MV-4-11 (cell line): ENCODE measurements at places on chromosomes 2 and 18.

- DNase-seq, result no peak
Measured at GRCh38 chr2:18987592-18988073, 370.8 kb downstream of the OSR1 start.

GRCh38 chr2:151918308-151918707 lies 90.1 kb upstream of the ARL5A start:
- peak; percentile 34 for DNase-seq

- no peak for DNase-seq
Measured at GRCh38 chr18:364256-364826, 96.5 kb upstream of the THOC1 start.

DNA sequence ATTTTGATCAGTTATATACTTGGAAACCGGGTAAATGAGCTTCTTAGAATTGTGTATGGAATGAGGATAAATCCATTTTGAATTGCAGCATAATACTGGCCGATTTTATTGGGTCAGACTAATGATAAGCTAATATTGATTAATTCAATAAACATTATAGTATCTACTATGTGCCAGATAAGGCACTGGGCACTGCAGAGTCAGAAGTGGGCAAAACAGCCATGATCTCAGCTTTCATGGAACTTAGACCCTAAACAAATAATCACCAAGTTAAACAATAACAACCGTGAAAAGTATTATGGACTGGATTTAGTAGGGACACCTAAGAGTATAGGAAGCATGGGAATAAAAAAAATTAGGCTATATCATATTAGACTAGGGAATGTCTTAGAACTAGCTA lies 297.0 kb upstream of the PKDCC start:
- DNase-seq, result no peak

GRCh38 chr2:101151859-101152271 lies 683 bp upstream of the TBC1D8 start:
- no peak for DNase-seq

DNA sequence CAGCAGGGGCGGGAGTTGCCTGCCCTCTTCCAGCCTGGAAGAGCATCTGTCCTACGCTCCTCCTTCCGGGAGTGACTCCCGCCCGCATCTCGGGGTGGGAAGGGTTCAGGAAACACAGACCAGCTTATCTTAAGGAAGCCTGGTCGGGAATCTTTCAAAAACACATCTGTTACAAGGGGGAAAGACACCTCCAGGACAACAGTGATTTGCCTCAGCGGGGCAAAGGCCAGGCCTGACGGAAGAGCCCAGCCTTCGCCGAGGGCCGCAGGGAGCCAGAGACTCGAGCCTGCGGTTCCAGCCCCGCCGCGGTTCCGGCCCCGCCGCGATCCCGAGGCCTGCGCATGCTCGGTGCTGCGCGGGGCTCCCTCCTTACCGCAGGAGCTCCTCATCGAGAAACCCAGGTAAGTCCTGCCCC lies 38.1 kb upstream of the TGIF1 start:
- no peak for DNase-seq

- DNase-seq, result no peak
Measured at GRCh38 chr2:22486343-22486742, 898.6 kb upstream of the KLHL29 start.

GRCh38 chr2:232888099-232888836 lies 18.2 kb downstream of the SNORC start:
- no peak for DNase-seq

- DNase-seq, result no peak
Measured at GRCh38 chr18:181711-182110, 23.4 kb downstream of the USP14 start.

DNA sequence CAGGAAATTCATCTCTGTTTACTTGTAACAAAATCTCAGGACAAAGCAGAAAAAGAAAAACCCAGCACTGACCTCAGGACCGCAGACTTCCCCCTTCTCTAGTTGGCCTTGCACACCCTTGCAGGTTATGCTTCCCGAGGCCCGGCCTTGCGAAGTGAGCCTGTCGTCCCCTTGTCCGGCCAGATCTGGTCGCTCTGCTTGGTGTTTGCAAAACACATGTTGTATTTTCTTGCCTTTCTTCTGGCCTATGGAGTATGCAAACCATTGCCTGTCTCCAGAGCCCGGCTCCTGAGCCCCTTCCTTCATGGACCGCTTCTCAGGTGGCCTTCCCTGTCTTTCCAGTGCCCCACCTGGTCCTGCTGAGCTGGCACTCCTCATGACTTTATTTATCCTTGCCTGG lies 4.8 kb downstream of the IMPA2 start:
- DNase-seq, result no peak

DNA sequence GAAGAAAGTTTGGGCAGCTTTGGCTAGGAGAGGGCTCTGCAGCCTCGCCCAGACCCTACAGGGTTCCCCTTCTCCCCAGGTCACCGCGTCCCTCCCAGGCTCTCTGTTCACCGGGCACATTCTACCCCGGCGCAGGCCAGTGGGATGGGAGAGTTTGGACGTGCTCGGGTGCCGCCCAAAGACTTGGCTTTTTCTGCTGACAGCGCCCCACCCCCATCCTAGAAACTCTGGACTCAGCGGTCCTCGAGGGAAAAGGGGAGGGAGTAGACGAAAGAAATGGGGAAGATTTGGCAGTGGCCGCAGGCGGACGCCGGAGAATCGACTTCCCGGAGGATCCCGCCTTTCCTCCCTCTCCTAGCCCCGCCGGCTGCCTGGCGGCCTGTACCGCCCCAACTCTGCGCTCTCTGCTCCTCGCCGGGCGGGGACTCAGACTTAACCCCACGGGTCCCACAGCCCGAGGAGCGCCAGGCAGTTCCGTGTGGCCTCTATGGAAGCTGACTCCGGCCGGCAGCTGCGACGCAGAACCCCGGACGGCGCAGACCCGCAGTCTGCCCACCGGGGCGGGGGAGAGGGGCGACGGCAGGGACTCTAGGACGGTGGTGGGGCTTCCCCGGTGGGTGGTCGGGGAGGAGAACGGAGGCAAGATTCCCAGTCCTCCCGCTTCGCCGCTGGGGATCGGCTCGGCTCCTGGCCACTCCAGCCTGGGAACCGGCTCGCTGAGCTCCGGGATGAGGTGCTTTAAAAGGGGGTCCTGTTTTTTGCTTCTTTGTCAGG lies 863 bp upstream of the SIX2 start:
- DNase-seq, result no peak

GRCh38 chr2:48633143-48633542 lies 15.5 kb downstream of the GTF2A1L start:
- no peak for DNase-seq

- no peak for DNase-seq
Measured at GRCh38 chr2:23536326-23536725, 151.3 kb downstream of the KLHL29 start.

DNA sequence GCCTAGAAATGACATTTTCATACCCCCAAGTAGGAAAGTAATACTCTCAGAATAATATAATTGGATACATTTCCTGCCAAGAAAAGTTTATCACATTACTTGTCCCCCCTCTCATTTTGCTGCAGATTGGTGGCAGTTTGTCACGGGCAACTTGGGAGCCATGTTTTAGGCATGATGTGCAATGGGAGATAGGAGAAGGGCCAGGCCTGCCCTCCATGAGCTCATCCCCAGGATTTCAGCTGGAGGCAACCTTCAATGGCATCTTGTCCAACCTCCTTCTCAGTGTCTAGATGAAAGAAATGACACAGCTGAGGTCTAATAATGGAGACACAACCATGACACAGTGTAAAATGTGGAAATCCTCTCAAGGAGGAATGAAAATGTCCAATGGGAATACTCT lies 11.4 kb upstream of the RAB31 start:
- no peak for DNase-seq

GRCh38 chr2:168196764-168197180 lies 50.6 kb downstream of the STK39 start:
- DNase-seq, result no peak

DNA sequence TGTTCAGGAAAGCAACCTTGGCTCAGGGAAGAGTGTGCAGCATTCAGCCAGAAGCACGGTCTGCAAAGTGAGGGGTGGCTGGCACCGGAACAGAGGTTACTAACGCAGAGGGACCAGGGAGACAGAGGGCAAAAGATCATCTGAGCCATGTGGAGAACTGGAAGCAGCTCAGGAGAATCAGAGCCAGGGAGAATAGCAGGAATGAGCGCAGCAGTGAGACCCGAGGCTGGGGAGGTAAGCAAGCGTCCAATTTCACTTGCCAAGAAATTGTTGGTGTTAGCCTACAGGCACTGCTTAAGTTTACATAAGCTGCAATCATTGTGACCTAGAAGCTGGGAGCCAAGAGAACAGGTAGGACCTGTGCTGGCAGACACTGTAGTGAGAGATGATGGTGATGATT lies 372.6 kb upstream of the POU3F3 start:
- DNase-seq, result no peak

- DNase-seq, result no peak
Measured at GRCh38 chr18:40904295-40904694, 1050.7 kb upstream of the PIK3C3 start.

DNA sequence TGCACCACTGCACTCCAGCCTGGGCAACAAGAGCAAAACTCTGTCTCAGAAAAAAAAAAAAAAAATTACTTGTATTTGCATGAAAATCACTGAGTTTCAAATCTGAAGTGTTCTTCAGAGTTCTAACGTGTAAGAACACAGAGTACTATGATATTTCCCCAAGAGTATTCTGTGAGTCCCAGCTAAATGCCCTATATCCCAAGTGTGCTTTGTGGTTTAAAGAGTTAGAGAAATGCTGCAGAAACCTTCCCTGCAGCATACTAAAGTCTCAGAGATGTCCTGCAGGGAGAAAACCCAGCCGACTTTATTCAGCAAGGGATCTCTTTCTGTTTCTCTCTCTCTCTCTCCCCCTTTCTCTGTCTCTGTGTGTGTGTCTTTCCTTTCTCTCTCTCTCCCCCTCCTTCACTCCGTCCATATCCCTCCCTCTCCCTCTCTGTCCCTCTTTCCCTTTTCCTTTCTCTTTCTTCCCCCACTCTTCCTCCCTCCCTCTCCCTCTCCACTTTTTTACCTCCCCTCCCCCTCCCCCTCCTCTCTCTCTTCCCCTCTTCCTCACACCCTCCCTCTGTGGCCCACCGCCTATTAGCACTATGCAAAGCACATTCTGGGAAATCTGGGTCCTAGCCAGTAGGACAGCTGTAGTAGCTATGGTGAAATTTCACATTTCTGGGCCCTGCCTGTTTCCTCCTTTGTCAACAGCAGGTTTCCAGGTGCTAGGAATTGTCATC lies 54.2 kb downstream of the ACTR2 start:
- no peak for DNase-seq

DNA sequence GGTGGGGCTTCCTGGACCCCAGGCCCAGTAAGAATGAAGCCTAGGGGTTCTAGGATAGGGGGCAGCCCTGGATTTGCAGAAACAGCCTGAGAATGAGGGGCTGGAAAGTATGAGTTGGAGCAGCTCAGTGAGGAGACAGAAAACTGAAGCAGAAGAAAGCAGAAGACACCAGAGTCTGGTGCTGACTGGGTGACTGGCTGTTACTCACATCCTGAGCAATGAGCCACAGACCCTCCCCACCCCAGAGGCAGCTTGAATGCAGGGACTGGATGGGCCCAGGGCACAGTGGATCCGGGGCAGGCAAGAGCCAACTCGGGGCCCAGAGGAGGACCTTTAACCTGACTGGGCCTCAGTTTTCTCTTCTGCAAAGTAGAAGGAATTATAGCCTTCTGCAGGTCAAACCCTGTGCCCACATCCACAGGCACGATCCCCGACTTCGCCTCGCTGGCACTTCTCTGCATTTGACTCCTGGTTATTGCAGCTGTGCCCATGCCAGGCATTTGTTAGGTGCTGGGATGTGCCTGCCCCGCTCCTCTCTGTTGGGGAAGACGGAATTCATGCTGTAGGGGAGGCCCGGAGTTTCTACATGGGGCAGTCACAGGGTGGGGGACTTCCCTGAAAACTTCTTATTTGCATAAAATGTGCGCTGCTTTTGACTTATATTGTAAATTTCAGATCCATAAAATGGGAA lies 8.5 kb downstream of the STEAP3 start:
- DNase-seq, result no peak

DNA sequence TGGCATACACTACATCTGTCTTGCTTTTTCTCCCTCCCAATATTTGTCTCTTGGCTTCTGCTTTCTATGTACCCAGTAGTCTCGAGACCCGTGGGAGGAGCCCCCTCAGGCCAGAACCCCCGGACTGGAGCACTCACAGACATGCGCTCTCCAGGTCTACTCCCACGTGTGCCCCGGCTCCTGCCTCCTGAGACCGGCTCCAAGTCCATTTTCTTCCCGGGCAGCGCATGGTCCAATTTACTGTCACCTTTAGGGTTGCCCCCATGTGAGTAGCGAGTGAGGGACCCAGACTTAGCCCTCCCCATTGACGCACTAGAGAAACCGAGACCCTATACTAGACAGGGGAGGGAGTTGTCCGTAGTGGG lies 11.8 kb upstream of the TEX51 start:
- DNase-seq, result no peak

- no peak for DNase-seq
Measured at GRCh38 chr2:201734111-201734510, 35.7 kb upstream of the MPP4 start.

DNA sequence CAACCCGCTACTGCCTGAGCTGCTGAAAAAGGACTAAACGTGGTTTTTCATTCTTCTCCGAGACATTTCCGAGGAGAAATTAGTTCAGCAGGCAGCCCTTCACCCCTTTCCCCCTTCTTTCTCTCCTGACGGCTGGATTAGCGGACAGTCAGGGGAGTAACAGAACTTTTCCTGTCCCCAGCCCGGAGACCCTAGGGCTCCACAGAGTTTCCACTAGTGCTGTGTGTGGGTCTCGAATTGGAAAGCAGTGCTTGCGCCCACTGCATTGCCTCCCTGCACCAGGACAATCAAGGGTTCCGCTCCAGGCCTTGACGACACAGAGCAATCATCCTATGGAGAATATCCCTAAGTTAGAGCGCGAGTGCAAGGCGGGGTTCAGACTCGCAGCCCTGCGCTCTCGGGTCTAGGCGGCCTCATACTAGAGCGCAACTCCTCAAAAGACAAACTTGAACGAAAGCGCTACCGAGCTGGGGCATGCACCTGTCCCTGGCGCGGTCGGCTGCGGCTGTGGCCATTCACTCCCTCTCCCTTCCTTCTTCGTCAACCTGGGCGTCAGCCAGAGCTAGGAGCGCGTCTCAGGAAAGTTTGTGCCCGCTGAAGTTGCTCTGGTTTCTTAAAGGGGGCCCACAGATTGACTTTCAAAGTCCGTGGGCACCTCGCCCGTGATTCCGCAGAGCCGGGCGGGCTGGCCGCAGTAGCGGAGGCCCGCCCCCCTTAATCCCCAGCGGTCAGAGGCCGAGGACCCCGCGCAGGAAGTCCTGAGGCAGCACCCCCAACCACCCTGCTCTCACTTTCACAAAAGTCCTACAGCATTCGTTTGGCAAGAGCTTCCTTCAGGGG lies 801 bp downstream of the OSR1 start:
- DNase-seq, result no peak

GRCh38 chr2:219627103-219628100 lies at the start of gene SLC4A3:
TSS of gene SLC4A3 (plus strand) at chr2:219627630. CDS start at chr2:219627993, 363 bp downstream.
- DNase-seq, result no peak

GRCh38 chr2:200274116-200275075 lies 32.1 kb upstream of the SPATS2L start:
- DNase-seq, result no peak

- DNase-seq, result no peak
Measured at GRCh38 chr18:56649996-56650395, 1.2 kb upstream of the WDR7 start.

DNA sequence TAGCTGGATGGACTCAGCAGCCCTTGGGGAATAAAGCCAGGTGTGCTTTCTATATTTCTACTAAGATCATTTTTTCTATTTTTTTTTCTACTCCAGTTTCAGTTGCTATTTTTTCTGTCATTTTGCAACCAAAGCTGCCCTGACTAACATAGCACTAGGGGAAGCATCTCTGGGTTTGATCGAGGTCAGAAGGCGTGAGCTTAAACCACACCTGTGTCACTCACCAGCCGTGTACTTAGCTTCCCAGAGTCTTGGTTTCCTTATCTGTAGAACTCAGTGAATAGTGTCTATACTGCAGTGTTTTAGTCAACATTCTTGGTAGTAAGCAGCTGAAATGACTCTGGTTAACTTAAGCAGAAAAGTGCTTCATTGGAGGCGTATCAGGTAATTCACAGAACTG lies 489.6 kb upstream of the SPRED2 start:
- peak; percentile 43 for DNase-seq
